ENCODE measurements at places on chromosomes 12 and 14.

DNA sequence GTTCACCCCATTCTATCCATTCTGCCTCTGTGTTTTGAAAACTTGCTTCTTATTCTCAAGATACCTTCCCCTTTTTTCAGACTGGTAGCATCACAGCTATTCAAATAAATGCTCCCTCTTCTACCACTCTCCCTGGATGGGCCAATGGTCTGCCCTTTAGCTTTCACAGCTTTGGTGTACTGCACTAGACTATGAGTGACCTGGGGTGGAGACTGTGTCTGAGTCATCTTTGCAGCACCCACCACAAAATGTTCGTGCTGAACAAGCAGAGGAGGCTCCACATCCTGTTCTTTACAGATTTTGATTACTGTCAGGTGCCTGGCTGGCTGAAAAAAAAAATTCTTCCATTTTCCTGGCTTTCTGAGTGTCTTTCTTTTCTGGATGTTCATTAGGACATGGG, 1104.1 kb upstream of the TMEM132C start:
- peak; percentile 71 for DNase-seq

DNA sequence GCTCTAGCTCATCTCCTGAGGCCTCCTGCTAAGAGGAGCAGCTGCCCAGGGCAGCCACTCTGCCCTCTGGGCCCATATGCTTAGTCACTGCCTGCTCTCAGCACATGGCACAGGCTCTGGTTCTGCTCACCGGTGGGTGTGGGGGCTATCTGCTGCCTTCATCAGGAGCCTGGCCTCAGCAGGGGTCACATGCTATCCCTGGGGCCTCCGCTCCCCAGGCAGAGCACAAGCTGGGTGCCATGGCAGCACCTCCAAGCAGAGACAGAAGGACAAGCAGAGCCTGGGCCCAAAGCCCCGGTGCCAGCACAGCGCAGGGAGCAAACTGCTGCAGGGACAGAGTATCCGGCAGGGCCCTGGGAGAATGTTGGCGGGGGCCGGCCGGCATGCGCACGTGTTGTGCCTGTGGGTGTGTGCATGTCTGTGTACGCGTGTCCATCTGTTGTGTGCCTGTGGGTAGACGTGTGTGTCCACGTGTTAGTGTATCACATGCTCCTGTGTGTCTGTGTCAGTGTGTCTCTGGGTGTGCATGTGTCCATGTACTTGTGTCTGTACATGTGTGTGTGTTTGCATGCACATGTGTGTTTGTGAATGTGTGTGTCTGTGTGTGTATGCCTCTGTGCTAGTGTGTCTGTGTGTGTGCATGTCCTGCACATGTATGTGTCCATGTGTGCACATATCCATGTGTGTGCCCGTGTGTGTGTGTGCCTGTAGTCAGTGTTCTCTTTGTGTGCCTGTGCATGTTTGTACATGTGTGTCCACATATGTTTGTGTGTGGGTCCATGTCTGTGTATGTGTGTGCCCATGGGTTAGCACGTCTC, 326.9 kb downstream of the TMEM121 start:
- no peak for DNase-seq

GRCh38 chr12:92244036-92244435, 98.4 kb upstream of the BTG1 start:
- peak; percentile 37 for DNase-seq

DNA sequence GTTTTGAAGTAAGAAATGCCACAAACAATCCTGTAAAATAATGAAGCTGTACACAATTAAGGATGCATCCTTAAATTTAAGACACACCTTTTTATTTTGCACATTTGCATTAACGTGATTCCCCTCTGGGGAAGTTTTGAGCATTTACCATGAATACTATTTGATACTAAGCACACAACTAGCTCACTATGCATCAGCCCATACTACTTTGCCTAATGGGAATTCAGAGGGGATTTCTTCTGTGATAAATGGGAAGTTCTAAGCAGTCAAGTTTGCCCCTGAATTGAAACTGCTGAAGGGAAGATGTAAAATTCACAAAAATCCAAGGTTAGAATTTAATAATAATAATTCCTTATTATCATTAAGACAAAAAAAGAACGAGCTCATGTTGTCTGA, 27.4 kb downstream of the SINHCAF start:
- DNase-seq = no peak
